H1 (cell line): ENCODE measurements at places on chromosomes 12 and 14. TPM values are rescaled to one million over a fixed set of nuclear protein-coding genes. Genes with fewer than 3 reads are reported as not detected.

GRCh38 chr12:92070864-92071445, 74.7 kb downstream of the BTG1 start:
- DNase-seq, result no peak

DNA sequence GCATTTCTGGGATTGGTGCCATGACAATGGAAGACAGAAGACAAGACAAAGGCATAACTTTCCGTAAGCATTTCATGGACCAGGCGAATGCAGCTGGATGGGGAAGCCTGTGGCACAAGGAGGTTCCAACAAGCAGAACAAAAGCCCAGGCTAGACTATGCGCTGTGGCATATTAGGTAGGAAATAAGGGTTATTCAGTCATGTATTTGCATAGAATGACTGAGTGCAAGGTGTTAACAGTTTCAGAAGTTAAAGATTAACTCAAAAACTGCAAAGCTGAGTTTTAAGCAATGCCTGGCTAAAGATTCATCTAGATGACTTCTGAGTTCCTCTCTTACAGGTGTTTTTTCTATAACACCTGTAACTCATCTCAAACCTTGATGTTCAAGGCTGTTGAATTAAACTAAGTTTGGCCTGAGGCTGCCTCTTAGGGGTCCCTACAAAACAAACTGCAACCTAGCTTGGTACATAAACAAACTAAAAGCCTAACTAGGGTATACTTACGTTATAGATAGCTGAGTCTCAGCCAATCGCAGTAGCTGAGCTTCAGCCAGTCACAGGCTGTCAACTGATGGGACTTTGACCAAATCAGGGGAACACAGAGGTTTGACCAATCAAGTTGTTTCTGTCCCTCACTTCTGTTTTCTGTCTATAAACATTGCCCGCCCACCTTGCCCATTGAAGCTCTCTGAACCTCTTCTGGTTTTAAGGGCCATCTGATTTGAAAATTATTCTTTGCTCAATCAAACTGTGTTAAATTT, 52.2 kb upstream of the PLBD1 start:
- no peak for DNase-seq

- no peak for DNase-seq
These were observed 7.4 kb upstream of the CYP46A1 start for GRCh38 chr14:99676657-99677056.

ACVR1B gene
- total RNA-seq, result 13.5 and 16.0 TPM in 2 replicates

GPR68 gene
- total RNA-seq, result 0.22 and 0.33 TPM in 2 replicates
